ENCODE measurements at places on chromosomes 4 and X.

- no peak for DNase-seq
These were observed 39.6 kb downstream of the HTRA3 start for GRCh38 chr4:8308856-8309771.

DNA sequence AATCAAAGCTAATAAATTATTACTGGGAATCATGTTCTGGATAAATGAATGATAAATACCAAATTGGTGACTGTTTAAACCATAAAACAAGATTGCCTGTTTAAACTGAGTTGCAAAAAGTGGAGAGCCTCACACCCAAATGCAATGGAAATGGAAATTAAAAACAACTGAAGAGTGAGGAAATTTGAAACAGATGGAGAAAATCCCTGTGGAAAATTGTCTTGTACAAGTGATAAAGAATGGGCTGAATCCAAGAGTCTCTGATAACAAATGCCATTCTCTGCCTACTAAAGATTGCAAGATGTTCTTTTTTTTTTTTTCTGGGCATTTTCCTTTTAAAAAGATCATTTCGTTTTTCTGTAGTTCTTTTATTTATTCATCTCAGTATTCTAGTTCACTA is 426.3 kb downstream of the NLGN4X start:
- DNase-seq: no peak

- no peak for DNase-seq
These were observed 221.2 kb downstream of the SLC4A4 start for GRCh38 chr4:71559957-71560571.

- DNase-seq: no peak
These were observed 109.3 kb upstream of the DGKK start for GRCh38 chrX:50579955-50580354.

- no peak for DNase-seq
These were observed 87.0 kb downstream of the RNF150 start for GRCh38 chr4:141046255-141046654.

GRCh38 chr4:54371173-54371572 is 142.1 kb downstream of the PDGFRA start:
- DNase-seq: no peak

DNA sequence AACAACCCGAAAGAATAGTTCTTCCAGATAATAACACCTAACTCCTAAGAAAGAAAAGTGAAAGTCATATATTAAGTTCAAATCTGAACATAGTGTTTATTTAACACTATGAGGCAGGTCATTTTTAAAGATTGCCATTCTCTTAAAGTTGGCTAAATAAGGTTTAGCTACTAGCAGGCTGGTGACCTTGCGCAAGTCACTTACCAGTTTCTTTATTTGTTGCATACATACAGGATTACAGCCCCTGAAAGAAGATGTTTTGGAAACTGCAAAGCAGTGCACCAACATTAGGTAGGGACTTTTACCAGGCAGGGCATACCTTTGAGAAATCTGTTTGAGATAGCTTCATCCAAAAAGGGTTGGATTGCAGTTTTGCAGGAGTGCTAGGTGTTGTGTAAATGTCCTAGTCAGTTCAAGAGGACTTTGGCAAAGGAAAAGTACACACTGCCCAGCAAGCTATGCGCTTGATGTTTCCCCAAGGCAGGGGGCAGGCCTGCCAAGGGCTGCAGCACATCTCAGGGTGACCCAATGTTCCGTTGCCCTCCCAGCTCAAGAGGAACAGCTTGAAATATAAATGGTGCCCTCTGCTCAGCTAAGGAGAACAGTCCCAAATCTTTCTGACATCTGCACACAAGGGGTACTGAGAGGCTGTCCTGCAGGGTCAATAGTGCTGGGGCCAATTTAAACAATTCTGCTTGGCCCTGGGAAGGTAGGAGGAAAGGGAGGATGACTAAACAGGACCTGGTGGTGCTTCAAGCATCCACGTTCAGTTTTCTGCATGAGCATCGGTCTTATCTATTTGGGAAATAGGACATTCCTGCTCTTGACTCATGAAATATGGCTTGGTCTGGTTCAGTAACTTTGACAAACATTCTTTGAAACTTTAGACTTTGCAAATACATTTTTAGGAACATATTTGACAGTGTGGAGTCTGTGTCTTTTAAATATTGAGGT is 130.8 kb downstream of the COL4A6 start:
- DNase-seq: no peak

Measured in activated CD4-positive, CD25-positive, alpha-beta regulatory T cell (primary cell).